ENCODE measurements at places on chromosomes 6 and 20. TPM values are rescaled to one million over a fixed set of nuclear protein-coding genes. Genes with fewer than 3 reads are reported as not detected.

OOEP gene
- not detected for total RNA-seq

GTF2H4 gene
- total RNA-seq = 23.5 TPM

SAMD10 gene
- not detected for total RNA-seq

NPEPL1 gene
- total RNA-seq = 37.0 TPM

DOK5 gene
- total RNA-seq = not detected

HLA-DQA2 gene
- total RNA-seq = not detected

C6orf163 gene
- 0.36 TPM for total RNA-seq

PRSS35 gene
- 0.08 TPM for total RNA-seq

DST gene
- total RNA-seq = 58.5 TPM

HTR1E gene
- total RNA-seq = not detected

PTK6 gene
- 2.7 TPM for total RNA-seq

SMLR1 gene
- total RNA-seq = not detected

WFDC10B gene
- not detected for total RNA-seq

BPI gene
- total RNA-seq = not detected

SLC12A5 gene
- 14.8 TPM for total RNA-seq

All from A549 treated with RU486 at 1 μM for 4 hours (cell line).